Ascending aorta (tissue), 2 donors: ENCODE measurements at places on chromosomes 11 and 22.

DNA sequence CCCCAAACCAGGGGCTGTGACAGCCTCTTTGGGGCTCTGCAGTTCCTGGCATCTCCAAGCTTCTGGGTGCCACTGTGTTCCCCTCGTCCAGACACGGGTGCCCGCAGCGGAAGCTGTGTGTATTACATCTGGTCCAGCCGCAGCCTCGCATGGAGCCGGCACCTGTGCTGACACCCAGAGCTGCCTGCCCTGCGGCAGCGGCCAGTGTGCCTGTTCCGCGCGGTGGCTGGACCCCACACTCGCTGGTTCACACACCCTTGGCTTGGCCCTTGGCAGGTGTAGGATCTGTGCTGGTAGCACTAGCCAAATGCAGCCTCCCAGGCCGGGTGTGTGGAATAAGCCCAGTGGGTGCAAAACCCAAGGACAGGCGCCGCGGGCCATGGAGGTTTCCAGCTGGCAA lies 24.5 kb upstream of the RNASEH2C start:
- DNase-seq = no peak

DNA sequence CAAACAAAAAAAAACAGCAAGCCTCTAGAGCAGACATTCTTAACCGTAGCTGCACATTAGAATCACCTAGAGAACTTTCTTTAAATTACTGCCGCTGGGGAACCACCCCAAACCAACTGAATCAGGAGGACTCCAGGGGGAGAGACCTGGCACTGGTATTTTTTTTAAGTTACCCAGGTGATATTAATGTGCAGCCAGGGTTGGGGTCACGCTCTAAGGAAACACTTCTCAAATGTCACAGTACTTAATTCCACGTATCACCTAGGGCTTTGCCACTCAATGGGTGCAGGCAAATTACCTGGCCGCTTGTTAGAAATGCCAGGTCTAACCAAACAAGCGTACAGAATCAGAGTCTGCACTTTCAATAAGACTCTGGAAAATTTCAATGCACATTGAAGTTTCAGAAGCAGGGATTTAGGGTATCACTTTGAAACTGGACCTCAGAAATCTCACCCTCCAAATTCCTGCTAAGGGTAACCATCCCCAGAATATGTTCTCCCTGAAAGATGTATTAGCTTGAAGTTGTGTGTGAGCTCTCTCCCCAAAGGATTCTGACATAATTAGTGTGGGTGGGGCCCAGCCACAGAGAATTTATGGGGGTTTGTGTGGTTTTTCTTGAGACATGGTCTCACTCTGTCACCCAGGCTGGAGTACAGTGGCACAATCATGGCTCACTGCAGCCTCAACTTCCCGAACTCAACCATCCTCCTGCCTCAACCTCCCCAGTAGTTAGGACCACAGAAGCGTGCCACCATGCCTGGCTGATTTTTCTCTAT lies 12.7 kb upstream of the ISX start:
- DNase-seq = no peak

DNA sequence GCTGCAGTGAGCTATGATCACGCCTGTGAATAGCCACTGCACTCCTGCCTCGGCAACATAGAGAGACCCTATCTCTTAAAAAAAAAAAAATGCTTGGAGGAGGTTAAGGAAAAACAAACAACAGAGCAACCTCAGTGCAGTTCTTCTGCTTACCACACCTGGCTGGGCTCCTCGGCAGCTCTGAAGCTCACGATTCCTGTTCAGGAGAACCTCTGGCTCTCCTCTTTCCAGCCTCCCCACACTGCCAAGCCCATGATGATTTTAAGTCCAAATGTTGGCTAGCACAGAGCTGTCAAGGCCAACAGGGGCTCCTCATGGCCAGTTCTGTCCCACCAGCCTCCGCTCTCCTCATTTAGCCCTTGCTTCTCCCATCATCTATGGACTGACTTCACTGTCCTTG lies 69.7 kb upstream of the ARFGAP3 start:
- DNase-seq = no peak

- DNase-seq = no peak
These were observed 13.7 kb downstream of the TENM4 start for GRCh38 chr11:79427126-79427525.

DNA sequence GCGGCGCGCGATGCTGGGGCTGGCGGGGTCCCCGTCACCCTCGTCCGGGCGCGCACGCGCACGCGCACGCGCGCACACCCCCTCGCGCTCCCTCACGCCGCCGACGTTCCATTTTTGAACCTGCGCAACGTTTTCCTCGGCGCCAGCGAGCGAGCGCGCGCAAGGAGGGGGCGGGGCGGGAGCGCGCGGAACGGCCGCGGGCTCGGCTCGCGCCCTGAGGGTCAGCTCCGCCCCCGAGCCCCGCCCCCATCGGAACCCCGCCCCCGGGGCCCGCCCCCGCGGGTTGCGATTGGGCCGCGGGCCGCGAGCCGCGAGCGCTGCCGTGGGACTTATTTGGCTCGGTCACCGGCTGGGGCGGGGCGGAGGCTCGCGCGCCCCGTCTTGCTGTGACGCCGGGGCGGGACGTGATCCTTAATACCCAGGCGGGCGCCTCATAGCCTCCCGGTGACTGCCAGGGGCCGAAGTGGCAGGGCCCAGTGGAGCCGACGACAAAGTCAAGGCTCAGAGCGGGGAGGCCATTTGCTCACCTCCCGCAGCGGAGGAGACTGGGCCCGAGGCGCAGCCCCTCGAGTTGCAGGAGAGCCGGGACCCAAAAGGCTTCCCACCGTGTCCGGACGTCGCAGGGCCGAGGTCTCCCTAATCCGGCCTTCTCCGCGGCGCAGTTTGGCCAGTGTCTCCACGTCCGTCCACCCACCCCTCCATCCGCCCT lies at the start of gene CBX7:
Gene CBX7 (minus strand): TSS at position 170 of the 709 bp plus-strand sequence. CDS start 236 bp downstream, outside the sequence.
- peak; percentile 98 for DNase-seq

GRCh38 chr11:78310500-78310909 lies 107.1 kb downstream of the GAB2 start:
- DNase-seq = peak; percentile 84

DNA sequence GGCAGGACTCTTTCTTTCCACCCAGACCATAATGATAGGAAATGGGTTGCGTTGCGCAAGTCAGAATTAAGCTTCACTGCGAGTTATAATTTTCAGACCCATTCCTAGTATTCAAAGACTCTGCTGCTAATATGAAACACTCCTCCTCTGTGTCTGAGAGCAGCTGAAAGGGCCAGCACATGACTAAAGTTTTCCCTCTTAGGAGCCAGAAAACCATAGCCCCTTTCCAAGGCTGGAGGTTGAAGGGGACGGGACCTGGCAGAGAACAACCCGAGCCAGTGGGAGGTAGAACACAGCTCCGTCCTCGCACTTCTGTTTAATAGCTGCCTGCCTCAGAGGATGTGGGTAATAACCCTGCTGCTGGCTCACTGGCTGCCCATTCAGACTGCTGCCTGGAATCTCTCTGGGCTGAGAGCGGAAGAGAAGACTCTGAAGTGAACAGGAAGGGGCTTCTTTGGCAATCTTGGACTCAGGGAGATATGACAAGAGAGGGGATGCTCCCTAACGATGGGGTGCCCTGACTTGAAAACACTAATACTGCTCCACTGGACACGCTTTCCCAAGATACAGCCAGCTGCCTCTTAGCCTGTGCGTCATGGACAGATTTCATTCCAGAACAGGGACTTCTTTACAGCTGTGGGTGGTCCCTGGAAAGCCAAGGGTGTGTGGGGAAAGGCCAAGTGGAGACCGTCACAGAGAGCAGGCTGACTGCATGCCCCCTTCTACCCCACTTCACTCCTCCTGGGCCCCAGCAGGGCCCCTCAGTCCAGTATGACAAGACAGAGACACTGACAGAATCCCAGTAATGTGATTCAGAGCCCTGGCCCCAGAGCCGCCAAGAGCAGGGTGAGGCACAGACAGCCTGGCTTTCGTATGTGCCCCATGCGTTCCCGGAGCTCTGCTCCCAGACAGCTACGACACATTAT lies 156.9 kb downstream of the FEZ1 start:
- DNase-seq = no peak

- no peak for DNase-seq
These were observed 29.5 kb upstream of the FZD4 start for GRCh38 chr11:86984701-86985100.

DNA sequence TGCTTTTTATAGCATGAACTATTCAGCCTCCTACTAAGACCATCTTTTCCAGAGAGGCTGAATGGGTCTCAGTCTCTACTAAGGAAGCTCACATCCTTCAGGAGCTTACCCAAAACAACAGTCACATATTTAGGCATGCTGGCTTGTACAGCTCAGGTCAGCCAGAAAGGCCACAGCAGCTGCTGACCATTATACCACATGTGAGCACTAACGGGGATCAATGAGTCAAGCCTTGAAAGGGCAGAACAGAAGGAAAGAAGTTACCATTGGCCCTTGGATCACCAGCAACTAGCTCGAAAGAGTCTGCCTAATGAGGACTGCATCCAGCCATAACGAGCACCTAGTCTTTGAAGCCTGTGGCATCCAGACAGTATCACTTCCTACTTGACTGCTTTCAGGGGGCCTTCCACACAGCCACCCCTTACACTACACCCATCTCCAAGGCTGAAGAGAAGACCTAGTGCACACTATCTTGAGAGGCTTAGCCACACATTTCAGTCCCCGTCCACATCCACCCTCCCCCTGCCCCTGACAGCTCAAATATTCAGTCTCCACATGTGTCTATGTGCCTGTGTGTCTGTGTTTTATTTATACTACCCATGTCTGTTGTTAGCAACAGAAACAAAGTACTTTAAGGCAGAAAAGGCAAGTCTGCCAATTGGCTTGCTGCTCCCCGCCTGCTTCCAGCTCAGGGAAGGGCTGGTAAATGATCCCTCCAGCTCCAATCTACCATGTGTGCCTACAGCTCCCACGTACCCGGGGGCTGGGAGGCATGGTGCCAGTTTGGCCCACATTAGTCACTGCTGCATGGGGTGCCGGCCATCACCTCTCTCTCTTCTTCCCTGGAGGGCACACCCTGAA lies 95.5 kb downstream of the RPL27A start:
- DNase-seq = no peak

GRCh38 chr22:21940521-21940920 lies 12.1 kb downstream of the PPM1F start:
- DNase-seq = no peak

GRCh38 chr11:24963852-24964251 lies 467.0 kb downstream of the LUZP2 start:
- DNase-seq = no peak

DNA sequence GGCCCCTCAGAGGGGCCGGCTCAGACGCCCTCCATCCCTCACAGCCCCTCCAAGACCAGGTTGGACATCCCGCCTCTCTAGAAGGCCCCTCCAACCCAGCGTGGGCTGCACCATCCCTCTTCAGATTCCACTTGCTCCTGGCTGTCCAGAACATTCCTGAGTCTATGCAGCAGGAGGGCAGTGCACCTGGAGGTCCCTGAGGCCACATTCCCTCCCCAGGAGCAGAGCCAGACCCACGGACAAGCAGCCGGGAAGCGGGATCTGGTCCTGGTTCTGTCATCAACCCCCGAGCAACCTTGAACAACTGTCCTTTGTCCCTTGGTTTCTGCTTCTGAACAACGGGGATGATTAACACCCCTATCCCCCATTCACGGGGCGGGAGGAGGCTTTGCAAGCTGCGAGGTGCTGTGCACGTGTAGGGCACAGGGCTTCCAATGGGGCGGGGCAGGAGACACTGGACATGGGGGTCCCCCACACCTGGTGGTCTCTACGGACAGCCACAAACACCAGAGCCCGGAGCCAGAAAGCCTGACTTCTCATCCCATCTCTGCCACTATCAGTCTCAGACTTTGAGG lies 13.2 kb upstream of the PDGFB start:
- no peak for DNase-seq

- peak; percentile 97 for DNase-seq
These were observed at the start of gene EIF3M for GRCh38 chr11:32583459-32584271. EIF3M (plus strand) TSS chr11:32583831; CDS start chr11:32583888, 57 bp downstream.

DNA sequence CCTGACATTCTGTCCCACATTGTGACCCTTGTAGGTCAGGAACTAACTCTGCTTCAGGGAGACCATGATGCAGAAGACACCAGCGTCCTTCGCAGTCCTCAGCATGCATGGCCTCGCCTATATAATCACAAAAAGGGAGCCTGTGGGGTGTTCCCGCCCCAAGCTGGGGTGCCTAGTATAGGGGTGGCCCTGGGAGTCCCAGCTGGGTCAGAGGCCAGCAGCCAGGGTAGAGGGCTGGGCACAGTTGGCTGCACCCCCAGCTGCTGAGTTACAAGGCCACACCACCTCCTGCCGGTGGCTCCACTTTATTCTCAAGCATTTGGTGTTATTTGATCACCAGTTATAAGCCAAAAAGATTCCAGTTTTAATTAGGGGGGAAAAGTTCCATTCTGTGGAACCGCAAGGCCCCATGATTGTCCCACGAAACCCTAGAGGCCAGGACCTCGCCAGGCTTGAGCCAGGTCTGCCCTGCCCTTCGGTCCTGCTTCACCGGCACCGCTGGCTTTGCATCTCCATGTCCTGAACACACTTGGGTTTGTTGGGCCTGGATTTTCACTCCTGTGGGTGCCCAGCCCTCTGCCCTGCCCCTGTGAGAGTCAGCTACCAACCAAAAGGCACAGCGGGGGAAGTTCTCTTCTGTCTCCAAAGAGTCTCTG lies 15.0 kb upstream of the GNB1L start:
- peak; percentile 51 for DNase-seq

GRCh38 chr11:1421291-1421690 lies 31.6 kb downstream of the BRSK2 start:
- no peak for DNase-seq

DNA sequence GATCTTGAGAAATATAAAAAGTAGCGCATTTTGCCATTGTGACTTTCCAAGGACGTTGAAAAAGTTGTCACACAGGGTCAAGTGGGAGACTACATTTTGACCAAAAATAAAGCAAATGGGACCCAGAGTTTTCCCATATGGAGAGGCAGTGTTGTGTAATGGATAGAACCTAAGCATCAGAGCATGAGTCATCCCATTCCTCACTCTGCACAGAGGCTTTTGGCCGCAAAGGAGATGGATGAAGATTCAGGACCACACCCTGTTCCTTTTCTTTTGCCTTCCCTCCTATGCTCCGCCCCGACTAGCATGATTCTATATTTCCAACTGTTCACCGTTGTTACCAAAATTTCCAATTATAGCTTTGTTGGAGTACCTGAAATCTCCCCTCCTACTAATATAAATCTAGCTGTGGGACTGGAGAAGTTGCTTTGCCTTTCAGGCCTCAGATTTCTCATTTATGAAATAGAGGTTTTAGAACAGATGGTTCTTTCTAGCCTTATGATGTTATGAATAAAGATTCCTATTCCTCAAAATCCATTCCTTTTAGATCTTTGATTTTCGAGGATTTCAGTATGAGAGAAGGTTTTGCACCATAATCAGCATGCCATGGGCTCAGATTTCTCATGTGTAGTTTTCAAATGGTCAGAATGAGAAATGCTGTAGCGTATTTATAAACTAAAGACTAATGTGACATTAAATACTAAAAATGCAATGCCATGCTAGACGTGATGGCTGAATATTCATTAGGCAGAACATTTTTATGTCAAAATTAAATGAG lies 921.9 kb upstream of the TENM4 start:
- no peak for DNase-seq

- no peak for DNase-seq
These were observed 30.1 kb downstream of the ST14 start for GRCh38 chr11:130189492-130190210.
